H9 (cell line): ENCODE measurements at places on chromosomes 11 and 22. TPM values are rescaled to one million over a fixed set of nuclear protein-coding genes. Genes with fewer than 3 reads are reported as not detected.

DNA sequence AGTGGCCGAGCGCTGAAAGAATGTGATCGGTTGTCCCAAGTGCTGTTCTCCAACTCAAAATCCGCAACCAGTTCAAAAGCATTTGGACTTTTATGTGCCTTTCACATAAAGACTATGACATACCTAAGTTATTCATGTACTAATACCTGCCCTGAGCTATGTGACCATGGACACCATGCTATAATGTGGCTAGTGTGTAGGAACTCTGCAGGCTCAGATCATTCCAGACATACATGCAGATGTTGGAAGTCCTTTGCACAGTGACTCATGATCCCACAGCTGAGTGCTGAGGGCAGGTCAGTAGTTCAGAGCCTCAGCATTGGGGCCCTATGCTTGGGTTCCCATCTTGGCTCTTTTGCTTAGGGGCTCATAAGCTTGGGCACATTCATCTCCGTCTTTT, 95.4 kb downstream of the IGLL1 start:
- no peak for DNase-seq

GRCh38 chr11:293271-293851, 4.4 kb downstream of the PGGHG start:
- DNase-seq, result no peak

GRCh38 chr11:73401217-73401923, 25.2 kb downstream of the RELT start:
- no peak for DNase-seq

DNA sequence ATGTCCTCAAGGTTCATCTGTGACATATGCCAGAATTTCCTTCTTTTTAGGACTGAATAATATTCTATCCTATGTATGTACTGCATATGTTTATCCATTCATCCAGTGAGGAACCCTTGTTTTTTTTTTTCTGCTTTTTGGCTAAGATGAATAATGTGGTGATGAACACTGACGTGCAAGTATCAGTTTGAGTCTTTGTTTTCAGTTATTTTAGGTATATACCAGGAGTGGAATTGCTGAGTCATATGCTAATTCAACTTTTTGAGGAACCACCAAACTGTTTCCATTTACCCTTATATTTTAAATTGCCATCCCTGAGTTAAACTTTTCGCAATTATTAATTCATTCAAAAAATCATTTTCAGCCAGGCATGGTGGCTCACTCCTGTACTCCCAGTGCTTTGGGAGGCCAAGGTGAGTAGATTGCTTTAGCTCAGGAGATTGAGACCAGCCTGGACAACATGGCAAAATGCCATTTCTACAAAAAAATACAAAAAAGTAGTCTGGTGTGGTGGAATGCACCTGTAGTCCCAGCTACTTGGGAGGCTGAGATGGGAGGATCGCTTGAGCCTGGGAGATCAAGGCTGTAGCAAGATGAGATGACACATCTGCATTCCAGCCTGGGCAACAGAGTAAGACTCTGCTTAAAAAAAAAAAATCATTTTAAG, 64.2 kb downstream of the MICAL2 start:
- no peak for DNase-seq

- no peak for DNase-seq
Observed at GRCh38 chr11:102423936-102424335, 28.6 kb downstream of the TMEM123 start.

DDTL gene
- total RNA-seq, result not detected in 2 replicates
